ENCODE measurements at places on chromosomes 11 and 22.

DNA sequence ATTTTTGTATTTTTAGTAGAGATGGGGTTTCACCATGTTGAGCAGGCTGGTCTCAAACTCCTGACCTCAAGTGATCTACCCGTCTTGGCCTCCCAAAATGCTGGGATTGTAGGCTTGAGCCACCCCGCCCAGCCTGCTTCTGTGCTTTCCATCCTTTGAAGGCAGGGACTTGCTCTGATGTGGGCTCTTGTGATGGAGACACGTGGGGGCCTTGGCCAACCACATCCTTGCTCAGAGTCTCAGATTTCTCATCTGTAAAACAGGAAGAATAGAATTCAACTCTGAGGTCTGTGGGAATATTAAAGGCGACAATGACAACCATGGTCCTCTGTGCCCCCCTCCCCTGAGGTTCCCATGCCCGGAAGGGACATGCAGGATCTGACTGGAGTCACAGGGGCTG, 3.8 kb upstream of the GGA1 start:
- no peak for DNase-seq

DNA sequence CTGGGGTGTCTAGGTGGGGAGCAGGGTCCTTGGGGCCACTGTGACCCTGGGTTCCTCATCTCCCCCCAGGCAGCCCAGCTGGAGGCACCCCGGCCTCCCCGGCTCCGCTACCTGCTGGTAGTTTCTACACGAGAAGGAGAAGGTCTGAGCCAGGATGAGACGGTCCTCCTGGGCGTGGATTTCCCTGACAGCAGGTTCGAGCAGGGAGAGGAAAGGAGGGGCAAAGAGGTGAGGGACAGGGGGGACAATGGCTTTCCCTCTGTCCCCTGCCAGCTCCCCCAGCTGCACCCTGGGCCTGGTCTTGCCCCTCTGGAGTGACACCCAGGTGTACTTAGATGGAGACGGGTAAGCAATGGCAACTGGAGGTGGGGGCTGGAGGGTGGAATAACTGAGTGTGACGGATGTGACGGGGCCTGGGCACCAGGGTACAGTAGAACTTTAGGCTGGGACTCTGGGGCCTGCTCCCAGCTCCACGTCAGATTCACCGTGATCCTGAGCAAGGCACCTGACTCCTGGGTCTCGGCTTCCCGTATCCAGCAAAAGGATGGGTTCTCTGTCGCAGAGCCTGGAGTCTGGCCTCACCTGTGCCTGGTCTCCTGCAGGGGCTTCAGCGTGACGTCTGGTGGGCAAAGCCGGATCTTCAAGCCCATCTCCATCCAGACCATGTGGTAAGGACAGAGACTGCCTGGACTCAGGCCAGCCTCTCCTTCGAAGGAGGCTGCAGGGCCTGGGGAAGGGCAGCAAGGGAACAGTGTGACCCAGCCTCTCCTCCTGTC, 3.6 kb downstream of the SSH3 start:
- DNase-seq, result no peak

DNA sequence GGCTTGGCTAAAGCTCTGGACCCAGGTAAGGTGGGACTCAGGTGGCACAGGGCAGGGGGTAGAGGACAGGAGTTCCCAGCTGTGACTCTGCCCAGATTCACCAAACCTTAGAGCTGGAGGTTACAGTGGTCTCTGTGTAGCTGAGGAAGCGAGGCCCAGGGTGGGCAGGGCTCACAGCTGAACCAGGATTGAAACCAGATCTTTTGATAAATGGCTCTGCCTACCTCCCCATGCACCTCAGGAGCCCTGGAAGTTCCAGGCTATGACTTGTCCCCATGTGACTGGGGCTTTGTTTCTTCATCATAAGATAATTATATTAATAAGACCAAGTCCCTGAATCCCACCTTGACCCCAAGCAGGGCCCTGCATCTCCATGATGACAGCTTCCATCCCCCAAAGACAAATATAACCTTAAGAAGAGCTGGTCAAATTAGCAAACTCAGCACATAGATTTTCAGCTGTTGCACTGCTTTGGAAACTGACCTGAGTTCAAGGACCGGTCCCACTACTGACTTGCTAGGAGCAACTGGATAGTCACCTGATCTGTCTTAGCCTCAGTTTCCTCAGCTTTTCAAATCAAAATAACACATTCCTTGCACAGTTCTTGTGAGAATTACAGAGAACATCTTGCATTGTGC, 21.3 kb upstream of the TSKU start:
- no peak for DNase-seq

- no peak for DNase-seq
Observed at GRCh38 chr11:44637487-44637886, 72.0 kb downstream of the CD82 start.

DNA sequence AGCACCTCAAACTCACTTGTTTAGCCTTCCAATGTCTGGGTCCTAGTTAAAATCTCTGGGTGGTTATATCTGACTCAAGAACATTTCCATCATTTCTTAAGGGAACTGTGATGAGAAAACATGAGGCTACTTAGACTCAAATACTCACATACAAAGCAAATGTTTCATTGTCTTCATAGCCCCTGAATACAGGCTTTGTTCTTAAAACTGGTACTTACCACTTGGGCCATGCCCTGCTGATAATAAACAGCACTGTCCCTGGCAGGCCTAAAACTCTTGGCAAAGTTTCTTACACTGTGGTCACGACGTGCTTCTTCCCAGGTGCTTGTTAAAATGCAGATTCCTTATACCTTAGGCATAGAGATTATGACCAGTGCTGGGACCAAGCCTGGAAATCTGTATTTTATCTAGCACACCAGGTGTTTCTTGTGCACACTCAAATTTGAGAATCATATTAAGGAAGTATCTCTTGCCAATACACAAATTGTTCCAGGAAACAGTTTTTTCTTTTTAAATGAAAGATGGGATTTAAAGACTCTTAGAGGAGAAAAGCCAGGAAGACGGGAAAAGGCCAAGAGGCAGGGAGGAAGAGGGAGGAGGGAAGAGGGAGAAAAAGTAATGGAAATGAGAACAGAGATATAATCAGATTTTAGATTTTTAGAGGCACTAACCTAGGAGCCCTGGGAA, 287.9 kb upstream of the MPPED2 start:
- DNase-seq, result no peak

DNA sequence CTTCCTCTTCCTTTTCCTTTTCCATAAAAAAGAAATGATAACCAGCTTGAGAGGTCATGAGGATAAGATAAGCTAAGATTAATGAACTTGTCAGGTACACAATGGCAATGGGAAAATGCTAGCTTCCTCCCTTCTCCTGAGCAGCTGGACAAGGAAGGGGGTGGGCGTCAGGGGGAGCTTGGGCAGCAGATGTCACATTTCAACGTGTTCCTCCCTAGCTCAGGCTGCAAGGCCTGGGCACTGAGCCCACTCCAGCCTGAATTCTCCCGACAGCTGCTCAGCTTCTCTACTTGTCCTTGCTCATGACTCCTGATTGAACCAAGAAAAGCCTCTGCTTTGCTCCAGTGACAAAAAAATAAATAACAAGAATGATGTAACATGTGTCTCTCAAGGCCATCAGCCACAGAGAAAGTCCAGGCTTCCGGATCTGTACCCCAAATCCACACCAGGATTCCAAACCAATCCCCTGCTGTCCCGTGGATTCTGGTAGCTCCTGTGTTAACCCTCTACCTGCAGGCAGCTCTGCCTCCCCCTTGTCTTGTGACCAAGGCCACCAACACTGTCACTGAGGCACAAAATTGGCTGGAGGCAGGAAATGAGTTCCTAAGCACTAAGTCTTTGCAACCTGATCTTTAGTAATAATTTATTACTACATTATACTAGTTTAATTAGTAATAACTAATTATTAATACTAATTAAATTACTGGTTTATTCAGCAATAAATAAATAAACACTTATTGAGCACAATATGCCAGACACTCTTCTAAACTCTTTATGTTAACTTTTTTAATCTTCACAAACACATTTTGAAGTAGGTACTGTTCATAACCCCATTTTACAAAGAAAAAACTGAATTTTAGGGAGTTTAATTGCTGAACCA, 146.5 kb downstream of the CCDC34 start:
- DNase-seq, result peak; percentile 59

DNA sequence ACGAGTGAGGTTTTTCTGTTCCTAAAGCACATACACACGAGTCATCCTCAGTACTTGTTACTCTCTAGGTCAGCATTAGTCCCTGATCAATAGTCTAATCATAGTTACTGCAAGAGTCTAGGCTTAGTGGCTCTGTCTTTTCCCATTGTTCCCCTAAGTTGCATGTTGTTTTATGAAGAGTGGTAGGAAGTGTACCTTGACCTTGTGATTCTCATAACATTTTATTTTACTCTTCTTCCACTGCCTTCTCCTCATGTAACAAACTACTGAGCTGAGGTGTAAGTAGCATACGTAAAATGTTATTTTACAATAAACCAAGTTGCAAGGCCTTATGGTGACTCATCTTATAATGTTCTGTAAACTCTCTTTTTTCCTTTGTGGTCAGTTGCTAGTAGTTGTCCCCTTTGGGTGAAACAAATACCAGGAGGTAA, 15.0 kb downstream of the METTL15 start:
- peak; percentile 49 for DNase-seq

- no peak for DNase-seq
Observed at GRCh38 chr11:100359281-100359680, 327.8 kb upstream of the ARHGAP42 start.

DNA sequence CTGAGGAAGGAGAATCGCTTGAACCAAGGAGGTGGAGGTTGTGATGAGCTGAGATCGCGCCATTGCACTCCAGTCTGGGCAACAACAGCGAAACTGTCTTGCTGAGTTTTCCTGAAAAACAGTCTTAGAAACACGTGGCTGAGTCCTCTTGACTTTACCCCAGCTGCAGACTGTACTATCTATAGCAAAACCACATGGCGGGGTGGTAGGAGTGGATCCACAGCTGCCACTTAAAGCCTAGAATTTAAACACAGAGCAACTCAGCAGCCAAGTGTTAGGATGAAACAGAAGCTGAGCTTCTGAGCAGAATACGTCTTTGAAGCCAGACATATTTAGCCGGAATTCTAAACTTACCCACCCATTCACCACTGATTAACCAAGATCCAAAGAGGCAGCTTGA, 14.1 kb downstream of the PATZ1 start:
- no peak for DNase-seq

DNA sequence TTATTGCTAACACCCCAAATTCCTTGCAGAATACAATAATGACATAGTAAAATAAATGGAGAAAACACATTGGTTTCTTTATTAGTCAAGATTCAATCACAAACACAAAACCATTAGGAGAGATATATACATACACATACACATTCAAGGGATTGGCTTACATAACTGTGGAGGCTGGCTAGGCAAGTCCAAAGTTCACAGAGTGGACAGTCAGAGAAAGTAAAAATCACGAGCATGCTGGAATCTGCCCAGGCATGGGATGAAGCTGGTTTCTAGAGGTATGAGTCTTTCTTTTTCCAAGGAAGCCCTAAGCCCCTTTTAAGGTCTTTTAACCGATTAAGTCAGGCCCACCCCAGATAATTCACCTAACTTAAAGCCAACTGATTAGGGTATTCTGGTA, 13.6 kb upstream of the OR56B1 start:
- DNase-seq, result no peak

GRCh38 chr22:44424867-44425693, 73.0 kb downstream of the RTL6 start:
- no peak for DNase-seq

DNA sequence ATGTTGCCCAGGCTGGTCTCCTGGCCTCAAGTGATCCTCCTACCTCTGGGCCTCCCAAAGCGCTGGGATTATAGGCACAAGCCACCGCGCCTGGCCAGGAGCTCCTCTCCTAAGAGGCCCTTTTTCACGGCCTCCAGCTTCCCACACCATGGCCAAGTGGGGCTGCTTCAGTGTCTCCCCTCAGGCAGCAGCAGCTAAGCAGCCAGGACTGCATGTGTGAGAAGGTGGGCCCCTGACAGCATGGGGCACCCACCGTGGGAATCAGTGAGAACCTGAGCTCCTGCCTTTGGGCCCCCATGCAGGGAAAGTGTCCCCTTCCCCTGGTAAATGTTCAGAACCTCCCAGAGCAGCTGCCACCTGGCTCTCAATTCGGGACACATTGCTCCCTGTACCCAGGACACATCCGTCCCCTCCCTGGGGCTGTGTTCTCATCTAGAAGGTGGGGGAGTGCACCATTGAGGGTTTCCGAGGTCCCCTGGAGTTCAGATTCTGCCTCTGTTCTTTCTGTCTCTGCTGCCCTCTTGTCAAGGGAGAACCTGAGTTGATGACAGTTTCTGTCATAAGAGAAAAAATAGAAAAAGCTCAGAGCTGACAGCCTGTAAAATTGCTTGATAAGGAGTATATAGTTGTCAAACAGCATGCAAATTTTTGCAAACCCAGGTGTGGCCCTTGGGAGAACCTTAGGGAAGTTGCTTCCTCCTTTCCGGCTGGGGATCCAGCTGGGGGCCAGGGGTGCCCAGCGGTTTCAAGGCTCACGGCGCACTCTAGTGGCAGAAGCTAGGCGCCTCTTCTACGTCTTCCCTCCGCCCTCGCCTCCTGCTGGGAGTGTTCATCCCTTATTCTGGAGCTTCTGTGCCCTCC, 29.7 kb downstream of the FAM83F start:
- peak; percentile 57 for DNase-seq

DNA sequence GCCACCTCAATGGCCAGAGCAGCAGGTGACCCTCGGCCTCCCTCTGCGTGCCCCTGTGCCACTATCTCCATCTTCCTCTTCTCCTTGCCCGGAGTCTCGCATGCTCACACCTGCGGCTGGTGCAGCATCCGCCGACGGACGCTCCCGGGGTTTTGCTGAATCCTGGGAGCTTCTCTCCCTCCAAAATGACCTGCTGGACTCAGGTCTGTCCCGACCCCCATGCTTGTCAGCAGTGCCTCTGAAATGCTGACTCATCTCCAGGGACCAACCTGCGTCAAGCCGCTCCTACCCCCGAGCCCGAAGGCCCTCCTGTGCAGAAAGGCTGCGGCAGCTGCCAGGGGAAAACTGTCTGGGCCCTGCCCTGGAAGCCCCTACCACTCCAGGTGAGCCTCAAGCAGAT, 58.4 kb downstream of the CELSR1 start:
- no peak for DNase-seq

DNA sequence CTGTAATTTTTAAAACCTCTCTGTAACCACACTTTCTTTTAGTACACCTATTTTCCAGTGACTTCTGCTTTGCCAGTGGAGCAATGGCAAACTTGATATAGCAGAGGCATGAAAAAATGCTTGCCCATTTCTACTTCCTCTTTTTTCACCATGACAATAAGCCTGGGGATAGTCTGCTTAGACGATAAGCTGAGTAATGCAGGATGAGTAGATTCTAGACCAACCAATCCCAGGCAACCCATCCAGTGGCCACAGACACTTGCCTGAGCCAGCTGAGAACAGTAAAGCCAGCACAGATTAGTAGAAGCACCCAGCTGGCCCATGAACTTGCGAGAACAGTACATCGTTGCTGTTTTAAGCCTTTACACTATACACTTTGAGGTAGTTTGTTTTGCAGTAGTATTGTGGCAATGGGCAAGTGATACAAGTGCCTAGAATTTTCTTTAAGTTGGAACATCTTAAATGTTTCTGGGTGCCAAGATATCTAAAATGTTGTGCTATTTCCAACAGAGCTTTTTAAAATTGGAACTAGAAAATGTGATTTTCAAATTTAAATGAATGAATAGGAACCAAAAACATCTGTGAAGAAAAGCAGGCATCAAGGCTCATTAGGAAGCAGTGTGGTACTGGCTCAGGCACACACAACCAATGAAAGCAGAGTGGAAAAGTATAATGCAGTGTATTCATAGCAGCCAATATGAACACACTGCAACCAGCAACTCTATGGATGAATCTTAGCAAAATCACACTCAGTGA, 37.7 kb downstream of the DDI1 start:
- no peak for DNase-seq

Measured in fibroblast of skin of right quadriceps (primary cell).